ENCODE measurements at places on chromosomes 7 and 10.

GRCh38 chr7:118094044-118094443, 89.9 kb upstream of the LSM8 start:
- DNase-seq, result no peak

GRCh38 chr10:48683868-48684267, 805 bp upstream of the WDFY4 start:
- no peak for DNase-seq

DNA sequence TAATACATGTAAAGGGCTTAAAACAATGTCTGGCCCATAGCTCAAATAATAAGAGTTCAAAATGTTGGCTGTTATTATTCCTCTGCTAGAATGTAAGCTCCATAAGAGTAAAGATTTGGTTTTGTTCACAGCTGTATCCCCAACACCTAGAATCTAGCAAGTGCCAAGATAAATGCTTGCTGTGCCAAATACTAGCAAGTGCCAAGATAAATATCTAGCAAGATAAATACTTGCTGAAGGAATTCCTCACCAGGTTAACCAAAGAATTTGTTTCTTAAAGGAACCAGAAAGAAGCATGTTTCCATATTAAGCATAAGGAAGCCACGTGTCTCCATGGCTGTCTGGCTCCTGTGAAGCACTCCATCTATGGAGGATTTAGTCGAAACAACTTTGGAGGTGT, 235.2 kb upstream of the SP4 start:
- no peak for DNase-seq

- no peak for DNase-seq
These were observed 111.0 kb downstream of the LRRTM3 start for GRCh38 chr10:67036808-67037207.

GRCh38 chr10:99358101-99358500, 28.9 kb downstream of the CNNM1 start:
- DNase-seq, result no peak

- DNase-seq, result no peak
These were observed 99.8 kb upstream of the ZMIZ1 start for GRCh38 chr10:78968943-78969342.

- DNase-seq, result no peak
These were observed 432.2 kb downstream of the DPP6 start for GRCh38 chr7:154484406-154484805.

DNA sequence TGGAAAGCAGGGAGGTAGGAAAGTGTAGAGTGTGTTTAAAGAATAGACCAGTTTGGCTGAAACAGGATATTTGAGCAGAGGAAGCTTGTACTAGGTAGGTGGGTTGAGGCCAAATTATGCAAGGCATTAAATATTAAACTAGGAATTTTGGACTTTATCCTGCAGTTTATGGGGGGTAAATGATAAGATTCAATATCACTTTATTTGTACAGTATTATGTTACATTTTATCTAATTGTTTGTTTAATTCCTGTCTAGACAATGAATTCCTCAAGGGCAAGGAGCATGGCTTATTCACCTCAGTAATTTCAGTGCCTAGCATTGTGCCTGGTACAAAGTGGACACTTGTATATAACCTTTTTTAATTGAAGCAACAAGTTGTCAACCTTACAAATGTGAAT, 125.9 kb downstream of the CFTR start:
- no peak for DNase-seq

DNA sequence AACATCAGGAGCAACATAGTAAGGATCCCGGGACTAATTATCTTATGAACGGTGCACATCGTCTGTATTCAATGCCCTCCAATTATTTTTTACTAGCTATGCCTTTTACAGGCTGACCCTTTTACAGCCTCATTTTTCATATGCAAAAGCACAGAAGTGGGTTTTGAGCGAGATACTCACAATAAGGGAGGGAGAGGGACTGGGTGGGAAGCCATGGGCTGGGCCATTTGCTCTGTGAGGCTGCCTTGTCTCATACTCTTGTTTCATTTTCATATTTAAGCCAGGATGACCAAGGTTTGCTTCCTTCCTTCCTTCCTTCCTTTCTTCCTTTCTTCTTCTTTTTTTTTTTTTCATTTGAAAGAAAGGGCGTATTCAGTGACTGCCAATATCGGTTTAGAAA, 259.3 kb downstream of the TRIL start:
- no peak for DNase-seq

DNA sequence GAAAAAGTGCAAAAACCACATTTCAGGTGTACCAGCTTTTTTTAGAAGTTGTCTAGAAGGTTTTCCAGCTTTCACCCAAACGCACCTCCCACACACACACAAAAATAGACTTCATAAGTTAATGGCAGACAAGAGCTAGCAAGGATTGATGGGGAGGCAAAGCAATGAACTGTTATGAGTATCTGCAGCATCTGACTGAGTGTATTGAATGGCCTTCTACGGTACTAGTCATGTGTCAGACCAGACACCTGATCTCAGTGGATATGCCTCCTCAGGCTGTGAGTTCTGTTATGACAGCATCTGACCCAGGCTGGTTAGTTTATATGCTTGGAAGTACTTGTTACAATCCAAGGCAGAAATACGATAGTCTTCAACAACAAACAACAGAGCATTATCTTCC, 406.1 kb upstream of the AUTS2 start:
- no peak for DNase-seq

- DNase-seq, result no peak
These were observed 30.4 kb upstream of the CDK13 start for GRCh38 chr7:39919646-39920045.

DNA sequence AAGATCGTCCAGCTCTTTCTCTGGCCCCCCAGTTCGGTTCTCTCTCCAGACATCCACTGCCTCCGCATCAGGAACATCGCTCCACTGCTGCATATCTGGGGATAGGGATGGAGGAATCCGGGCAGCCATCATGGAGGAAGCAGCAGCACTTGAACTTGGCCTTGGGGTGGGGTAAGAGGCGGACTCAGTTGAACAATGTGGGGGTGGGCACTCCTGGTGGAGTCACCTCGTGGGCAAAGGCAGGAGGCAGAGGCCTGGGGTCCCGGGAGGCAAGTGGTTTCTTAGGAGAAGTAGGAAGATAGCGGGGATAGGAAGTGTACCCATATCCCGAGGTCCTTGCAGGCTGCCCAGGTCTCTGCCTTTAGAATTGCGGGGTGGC, 98.3 kb downstream of the CHST15 start:
- no peak for DNase-seq

GRCh38 chr7:82438521-82438920, 5.1 kb downstream of the CACNA2D1 start:
- DNase-seq, result no peak

Measured in foreskin fibroblast (primary cell).